ENCODE measurements at places on chromosomes 5 and 9.
A peak's percentile ranks its signal among the peaks of the same experiment; 100 is the strongest.

DNA sequence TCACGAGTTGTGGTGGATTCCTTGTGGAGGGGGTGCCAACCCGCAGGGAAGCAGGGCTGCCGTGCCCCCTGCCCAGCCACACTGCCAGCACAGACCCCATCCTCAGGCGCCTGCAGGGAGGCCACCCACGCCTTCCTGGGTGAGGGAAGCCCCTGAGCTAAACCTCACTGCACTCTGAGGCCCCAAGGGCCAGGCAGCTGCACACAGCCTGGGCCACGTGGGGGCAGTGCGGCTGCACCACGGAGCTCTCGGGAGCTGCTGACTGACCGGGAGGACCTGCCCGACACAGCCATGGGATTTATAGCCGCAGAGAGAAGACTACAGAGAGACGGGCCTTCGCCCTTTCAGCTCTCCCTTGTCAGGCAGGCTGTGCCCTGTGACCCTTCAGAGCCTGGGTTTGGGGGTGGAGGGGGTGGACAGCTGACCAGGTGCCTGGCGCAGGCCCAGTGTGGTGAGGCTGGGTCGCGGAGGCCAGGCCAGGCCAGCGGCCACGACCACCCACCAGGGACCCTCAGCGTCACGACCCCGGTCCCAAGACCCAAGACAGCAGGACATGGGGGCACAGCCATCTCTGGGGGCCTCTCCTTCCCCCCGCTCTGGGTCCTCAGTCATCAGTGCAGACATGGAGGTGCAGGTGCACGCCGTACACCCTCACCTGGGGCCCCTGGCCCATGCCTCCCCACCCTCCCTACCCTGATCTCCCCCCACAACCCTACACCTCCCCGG, 4.3 kb upstream of the AHRR start:
- peak; percentile 95 for DNase-seq

DNA sequence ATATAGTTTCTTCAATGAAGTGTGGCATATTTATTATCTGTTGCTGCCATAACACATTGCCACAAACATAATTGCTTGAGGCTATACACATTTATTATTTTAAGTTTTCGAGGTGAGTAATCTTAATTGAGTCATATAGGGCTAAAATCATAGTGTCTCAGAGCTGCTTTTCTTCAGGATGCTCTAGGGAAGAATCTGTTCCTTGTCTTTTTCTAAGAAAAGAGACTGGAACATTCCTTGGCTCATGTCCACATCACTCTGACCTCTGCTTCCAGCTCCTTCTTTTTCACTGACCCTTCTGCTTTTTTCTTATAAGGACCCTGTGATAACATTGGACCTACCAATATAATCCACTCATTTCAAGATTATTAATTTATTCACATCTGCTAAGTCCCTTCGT, 632.4 kb upstream of the TYRP1 start:
- DNase-seq = no peak

- no peak for DNase-seq
Observed at GRCh38 chr5:59249160-59249559, 644.4 kb downstream of the PDE4D start.

DNA sequence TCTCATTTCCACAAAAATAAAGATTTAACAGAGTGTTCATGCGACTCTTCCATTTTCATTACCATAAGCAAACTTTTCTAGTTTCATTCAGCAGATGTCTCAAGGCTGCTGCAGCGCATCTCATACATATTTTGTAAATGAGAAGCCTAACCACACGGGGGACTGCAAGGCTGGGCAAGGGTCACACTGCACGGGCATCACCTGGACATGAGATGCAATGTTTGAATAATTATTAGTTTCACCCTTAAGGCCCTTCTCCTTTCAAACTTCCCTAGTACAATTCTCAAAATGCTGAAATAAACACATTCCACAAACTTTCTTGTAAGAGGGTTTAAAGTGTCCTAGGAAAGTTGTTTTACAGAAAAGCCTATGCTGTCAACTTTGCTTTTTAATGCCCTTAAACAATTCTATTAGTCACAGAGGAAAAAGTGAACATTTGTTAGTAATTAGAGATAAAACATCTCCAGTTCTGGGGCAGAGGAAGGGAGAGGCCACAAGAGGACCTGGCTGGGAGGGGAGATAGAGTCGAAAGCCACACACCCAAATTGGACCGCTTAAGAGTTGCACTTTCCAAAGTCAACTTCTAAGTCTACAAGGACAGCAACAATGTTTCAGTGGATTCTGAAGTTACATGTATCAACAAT, 1.3 kb downstream of the DENND1A start:
- DNase-seq = no peak

GRCh38 chr5:132813599-132814502, 749 bp downstream of the SOWAHA start:
- DNase-seq = peak; percentile 94

- DNase-seq = no peak
Observed at GRCh38 chr5:4941957-4942830, 197.9 kb upstream of the ADAMTS16 start.

- no peak for DNase-seq
Observed at GRCh38 chr5:150097152-150097551, 10.8 kb upstream of the CSF1R start.

DNA sequence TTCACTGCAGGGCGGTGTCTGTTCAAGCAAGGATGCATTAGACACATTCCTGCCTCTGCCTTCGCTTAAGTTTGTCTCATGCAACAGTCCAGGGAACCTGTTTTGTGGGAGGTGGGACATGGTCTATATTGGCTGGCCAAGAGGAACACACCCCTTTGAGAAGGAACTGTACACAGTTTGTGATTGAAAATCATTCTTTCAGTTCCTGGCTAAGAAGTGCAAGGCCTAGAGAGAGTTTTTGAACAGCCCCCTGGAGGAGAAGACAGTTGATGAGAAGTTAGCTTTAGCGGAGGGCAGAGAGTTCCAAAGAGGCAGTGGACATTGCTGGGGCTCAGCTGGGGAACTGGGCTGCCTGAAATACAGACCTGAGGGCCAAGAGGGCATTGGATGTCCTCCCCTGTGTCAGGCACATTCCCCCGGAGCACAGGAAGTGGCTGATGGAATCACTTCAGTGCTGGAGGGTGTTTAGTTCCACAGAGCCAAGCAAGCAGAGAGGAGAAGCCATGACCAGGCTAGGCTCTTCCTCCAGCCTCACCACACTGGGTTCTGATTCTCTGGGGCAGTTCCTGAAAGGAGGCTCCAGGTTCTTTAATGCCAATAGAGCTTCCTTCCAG, 66.6 kb downstream of the RGS3 start:
- DNase-seq = no peak

- DNase-seq = no peak
Observed at GRCh38 chr9:130467316-130467715, 22.6 kb downstream of the ASS1 start.

DNA sequence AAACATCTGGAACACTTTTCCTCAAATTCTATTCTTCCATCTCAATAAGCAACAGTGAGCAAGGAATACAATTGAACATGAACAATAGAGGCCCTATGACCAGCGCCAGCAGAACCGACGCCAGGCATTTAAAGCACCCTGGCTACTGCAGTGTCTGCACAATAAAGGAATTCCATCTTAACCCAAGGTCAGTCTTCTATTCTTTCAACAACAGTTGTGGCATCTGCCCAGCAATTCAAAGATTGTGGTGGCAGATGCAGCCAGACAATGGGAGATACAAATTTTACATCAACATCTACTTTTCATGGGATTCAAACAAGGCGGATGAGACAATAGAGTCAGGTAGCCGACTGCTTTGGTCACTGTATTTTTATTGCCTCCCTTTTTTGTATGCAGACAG, 65.9 kb downstream of the ELL2 start:
- DNase-seq = no peak

DNA sequence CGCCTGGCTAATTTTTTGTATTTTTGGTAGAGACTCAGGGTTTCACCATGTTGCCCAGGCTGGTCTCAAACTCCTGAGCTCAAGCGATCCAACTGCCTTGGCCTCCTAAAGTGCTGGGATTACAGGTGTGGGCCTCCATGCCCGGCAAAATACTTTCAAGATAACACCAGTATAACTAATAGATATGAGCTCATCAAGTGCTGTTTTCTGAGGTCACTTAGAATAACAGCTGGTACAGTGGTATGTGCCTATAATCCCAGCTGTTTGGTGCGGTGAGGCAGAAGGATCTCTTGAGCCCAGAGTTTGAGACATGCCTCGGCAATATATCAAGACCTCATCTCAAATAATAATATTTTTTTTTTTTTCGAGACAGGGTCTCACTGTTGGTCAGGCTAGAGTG, 30.5 kb upstream of the CREBRF start:
- no peak for DNase-seq

DNA sequence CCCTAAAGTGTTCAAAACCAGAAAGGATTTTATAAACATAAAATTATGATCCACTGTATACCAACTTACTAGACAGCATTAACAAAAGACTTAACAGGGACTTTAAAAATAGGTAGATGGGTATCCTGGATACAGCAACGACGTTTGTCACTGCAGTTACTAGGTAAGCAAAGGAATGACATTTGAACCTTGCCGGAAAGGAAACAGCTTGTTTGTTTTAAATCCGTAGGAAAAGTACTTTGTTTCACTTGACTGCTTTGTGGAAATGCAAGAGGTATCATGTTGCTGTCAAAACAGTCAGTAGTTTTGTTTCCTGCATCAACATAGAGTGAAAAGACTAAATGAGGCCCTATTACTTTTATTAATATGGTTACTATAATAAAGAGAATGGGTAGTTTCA, 122.9 kb downstream of the CDC42SE2 start:
- no peak for DNase-seq

DNA sequence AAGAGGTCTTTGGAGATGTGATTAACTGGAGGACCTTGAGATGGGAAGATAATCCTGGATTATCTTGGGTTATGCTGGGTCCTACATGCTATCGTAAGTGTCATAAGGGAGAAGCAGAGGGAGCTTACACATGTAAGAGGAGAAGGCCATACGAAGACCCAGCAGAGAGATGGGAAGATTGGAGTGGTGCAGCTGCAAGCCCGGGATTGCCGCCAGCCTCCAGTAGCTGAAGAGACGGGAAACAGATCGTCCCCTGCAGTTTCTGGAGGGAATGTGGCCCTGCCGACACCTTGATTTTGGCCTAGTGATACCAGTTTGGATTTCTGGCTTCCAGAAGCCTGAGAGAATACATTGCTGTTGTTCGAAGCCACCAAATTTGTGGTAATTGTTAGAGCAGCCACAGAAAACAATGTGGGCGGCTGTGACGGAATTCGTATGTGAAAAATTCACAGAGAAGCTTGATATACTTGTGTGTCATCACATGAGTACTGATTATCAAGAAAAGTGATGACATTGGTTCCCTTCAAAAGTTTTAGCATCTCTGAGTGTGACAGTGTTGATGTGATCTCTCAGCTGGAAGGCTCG, 86.9 kb downstream of the CYFIP2 start:
- no peak for DNase-seq

- DNase-seq = no peak
Observed at GRCh38 chr5:40630126-40630525, 49.6 kb upstream of the PTGER4 start.

DNA sequence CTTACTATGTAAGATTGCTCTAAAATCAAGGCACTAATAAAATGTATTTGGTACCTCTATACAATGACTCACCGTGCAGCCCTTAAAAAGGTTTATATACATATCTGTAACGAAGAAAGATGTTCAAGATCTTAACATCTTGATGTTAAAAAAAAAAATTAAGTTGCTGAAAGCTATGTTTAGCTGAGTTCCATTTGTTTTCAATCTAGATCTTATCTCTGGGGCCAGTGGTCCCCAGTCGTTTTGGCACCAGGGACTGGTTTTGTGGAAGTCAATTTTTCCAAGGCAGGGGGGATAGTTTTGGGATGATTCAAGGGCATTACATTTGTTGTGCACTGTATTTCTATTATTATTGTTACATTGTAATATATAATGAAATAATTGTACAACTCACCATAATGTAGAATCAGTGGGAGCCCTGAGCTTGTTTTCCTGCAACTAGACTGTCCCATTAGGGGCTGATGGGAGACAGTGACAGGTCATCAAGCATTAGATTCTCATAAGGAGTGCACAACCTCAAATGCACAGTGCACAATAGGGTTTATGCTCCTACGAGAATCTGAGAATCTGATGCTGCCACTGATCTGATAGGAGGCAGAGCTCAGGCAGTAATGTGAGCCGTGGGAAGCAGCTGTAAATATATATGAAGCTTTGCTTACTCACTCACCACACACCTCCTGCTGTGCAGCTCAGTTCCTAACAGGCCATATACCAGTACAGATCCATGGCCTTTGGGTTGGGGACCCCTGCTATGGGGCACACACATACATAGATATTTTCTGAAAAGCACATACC, 27.6 kb upstream of the TSLP start:
- no peak for DNase-seq

- no peak for DNase-seq
Observed at GRCh38 chr9:89435071-89435823, 62.7 kb downstream of the SEMA4D start.

- DNase-seq = no peak
Observed at GRCh38 chr5:66238435-66238834, 94.3 kb downstream of the SREK1 start.

DNA sequence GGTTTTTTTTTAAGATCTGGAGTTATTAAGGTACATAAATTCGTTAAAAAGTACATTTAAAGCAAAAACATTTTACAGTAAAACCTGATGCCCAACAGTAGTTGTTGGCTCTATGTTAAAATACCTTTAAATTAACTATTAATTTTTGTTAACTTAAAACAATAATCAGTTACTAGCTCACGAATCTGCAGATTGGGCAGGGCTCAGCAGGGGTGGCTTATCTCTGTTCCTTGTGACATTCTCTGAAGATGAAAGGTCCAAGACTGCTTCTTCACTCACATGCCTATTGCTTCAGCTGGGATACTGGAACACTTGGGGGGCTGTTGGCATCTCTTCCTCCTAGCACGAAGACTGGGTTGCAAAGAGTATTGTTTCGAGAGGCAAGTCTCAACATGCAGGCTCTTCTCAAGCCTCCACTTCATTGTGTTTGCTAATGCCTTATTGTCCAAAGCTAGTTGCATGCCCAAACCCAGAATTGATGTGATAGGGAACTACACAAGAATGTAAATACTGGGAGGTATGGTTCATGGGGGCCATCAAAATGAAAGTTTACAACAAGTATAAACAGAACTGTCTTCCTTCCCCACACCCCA, 46.6 kb downstream of the MAP3K1 start:
- no peak for DNase-seq

Measured in 8988T (cell line).